ENCODE measurements at places on chromosomes 11 and 22.
A peak's percentile ranks its signal among the peaks of the same experiment; 100 is the strongest.

GRCh38 chr22:22519591-22519990 lies 479 bp downstream of the ZNF280A start:
- H3K4me1 ChIP-seq: no peaks in the 10 kb centered on the region
- H3K4me3 ChIP-seq: no peak overlapping the region
- H3K27ac ChIP-seq: peak overlapping the region; percentile 29
- no peaks in the 10 kb centered on the region for H3K27me3 ChIP-seq

GRCh38 chr22:23265368-23265700 lies 85.0 kb downstream of the BCR start:
- no peaks in the 10 kb centered on the region for H3K27me3 ChIP-seq
- no peak overlapping the region for H3K4me3 ChIP-seq
- H3K27ac ChIP-seq: no peak overlapping the region
- H3K36me3 ChIP-seq: no peaks in the 10 kb centered on the region

DNA sequence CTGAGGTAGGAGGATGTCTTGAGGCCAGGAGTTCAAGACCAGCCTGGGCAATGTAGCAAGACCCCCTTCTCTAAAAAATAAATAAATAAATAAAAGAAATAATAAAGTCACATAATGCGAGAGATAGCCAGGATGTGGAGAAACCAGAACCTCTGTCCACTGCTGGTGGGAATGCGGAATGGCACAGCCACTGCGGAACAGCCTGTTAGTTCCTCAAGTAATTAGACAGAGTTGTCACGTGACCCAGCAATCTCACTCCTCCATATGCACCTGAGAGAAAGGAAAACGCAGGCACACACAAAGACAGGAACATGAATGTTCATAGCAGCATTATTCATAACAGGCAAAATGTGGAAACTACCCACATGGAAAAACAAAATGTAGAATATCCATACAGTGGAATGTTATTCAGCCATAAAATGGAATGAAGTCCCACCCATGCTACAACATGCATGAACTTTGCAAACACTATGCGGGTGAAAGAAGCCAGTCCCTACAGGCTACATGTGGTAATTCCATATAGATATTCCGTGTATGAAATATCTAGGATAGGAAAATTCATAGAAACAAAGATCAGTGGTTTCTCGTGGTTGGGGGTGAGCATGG lies 27.4 kb downstream of the LIF start:
- H3K4me1 ChIP-seq: peaks cover 14% of the 10 kb centered on the region
- no peaks in the 10 kb centered on the region for H3K27me3 ChIP-seq
- DNase-seq: no peak
- no peak overlapping the region for H3K27ac ChIP-seq
- no peaks in the 10 kb centered on the region for H3K36me3 ChIP-seq

GRCh38 chr11:34351687-34352469 lies 5.9 kb downstream of the ABTB2 start:
- no peak for DNase-seq
- H3K27me3 ChIP-seq: peaks cover 3% of the 10 kb centered on the region
- no peak overlapping the region for H3K4me3 ChIP-seq
- H3K27ac ChIP-seq: no peak overlapping the region
- peaks cover 35% of the 10 kb centered on the region for H3K4me1 ChIP-seq
- H3K36me3 ChIP-seq: no peaks in the 10 kb centered on the region

DNA sequence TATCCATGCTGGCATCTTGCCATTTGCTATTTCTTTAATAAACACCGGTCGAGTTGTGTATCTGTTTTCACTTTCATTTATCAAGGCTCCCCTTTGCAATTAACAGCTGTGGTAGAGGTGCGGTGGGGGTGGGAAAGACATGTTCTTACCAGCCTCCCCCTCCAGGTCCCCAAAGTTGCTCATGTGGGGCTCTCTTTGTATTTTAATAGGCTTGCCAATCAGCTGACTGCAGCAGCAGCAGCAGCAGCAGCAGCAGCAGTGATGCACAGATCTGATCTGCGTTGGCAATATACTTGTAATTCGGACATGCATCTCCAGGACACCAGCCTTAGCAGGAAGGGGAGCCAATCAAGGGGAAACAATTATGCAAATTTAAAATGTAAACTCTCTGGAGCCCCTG lies 40.3 kb upstream of the E2F8 start:
- H3K36me3 ChIP-seq: no peaks in the 10 kb centered on the region
- no peak overlapping the region for H3K4me3 ChIP-seq
- H3K27ac ChIP-seq: no peak overlapping the region
- no peak for DNase-seq

GRCh38 chr11:94770563-94771120 lies 2.5 kb downstream of the AMOTL1 start:
- H3K36me3 ChIP-seq: no peaks in the 10 kb centered on the region
- peak overlapping the region; percentile 94 for H3K4me3 ChIP-seq
- H3K4me1 ChIP-seq: peaks cover 38% of the 10 kb centered on the region

GRCh38 chr11:121582296-121582695 lies 129.5 kb upstream of the SORL1-AS1 start:
- H3K36me3 ChIP-seq: no peaks in the 10 kb centered on the region
- no peak overlapping the region for H3K27ac ChIP-seq
- H3K4me3 ChIP-seq: no peak overlapping the region
- H3K27me3 ChIP-seq: no peaks in the 10 kb centered on the region

DNA sequence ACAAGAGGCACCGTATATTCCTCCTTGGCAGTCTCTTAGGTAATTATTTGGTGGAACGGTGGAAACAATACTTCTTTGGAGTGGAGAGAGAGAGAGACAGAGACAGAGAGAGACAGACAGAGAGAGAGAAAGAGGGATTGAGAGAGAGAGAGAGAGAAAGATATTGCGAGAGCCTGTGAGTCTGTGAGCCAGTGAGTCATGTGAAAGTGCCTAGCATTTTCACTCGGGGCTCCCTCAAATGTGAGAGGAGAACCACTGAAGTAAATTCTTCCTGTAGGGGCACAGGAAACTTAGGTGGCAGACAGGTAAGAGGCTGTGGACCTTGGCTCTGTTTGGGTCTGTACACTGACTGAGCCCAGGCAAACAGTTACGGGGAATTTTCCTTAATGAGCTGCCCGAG lies 31.6 kb upstream of the SNX19 start:
- no peak overlapping the region for H3K27ac ChIP-seq
- H3K27me3 ChIP-seq: no peaks in the 10 kb centered on the region
- H3K36me3 ChIP-seq: no peaks in the 10 kb centered on the region

DNA sequence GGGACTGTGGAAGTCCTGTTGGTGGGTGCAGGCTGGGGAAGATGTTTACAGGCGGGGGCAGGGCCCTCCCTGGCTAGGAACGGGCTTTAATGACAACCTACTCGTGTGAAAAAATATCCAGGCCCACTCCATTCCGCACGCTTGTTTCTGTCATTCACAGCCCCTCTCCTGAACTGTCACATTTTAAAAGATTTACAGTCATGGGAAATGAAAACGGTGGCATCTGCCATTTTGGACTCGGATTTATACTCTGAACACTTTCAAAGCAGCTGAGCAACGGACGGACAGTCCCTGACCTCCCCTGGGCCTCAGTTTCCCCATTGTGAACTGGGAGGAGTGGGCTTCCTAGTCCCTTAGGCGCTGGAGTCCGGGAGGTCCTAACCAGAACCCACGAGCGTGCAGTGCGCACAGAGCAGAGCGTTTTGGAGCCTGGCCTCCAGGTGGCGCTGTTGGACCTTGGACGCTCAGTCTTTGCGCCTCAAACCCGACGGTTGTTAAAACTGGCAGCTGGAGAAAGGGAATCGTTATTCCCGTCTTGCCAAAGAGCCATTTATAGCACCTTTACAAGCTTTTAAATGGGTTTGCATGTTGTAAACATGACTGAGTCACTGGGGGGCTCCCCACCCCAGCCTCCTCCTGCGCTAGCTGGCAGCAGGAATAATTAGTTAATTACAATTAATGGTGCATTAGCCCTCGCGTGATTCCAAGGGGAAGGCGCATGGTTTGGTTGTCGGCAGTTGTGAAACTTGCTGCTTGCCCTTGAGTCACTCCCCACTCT lies 75.3 kb downstream of the FBLN1 start:
- H3K36me3 ChIP-seq: no peaks in the 10 kb centered on the region
- H3K4me3 ChIP-seq: no peak overlapping the region
- no peaks in the 10 kb centered on the region for H3K27me3 ChIP-seq
- no peak overlapping the region for H3K27ac ChIP-seq
- peak; percentile 92 for DNase-seq

DNA sequence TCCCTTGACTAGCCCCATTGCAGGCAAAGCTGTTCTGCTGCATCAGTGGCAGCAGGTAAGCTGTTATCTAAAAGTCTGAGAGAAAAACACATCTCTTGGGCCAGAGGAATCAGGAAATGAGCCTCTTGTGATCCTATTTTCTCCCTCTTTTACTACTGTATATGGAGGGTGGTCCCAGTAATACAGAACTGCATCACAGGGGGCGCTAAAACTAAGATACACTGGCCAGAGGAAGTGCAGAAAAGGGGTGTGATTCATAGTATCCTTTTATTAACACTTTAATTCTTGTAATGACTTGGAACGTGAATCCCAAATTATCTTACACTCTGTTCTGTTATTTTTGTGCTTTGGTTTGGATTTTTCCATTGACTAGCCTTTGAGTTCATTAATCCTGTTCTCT lies 8.8 kb upstream of the MED17 start:
- H3K27ac ChIP-seq: no peak overlapping the region
- DNase-seq: no peak
- no peaks in the 10 kb centered on the region for H3K27me3 ChIP-seq
- no peak overlapping the region for H3K4me3 ChIP-seq

DNA sequence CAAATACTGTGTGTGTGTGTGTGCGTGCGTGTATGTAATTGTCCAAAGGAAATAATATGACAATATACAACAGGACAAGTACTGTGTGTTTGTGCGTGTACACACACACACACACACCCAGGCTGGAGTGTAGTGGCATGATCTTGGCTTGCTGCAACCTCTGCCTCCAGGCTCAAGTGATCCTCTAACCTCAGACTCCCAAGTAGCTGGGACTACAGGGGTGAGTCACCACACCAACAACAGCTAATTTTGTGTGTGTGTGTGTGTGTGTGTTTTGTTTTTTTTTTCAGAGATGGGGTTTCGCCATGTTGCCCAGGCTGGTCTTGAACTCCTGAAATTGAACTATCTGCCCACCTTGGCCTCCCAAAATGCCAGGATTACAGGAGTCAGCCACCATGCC lies 61.5 kb downstream of the NUP98 start:
- H3K27me3 ChIP-seq: no peaks in the 10 kb centered on the region
- DNase-seq: no peak
- no peaks in the 10 kb centered on the region for H3K4me1 ChIP-seq

GRCh38 chr11:115544422-115544948 lies 40.3 kb upstream of the CADM1 start:
- no peaks in the 10 kb centered on the region for H3K27me3 ChIP-seq
- H3K4me3 ChIP-seq: no peak overlapping the region
- peaks cover 12% of the 10 kb centered on the region for H3K4me1 ChIP-seq
- peak; percentile 36 for DNase-seq
